ENCODE measurements at places on chromosomes 5 and 9. TPM values are rescaled to one million over a fixed set of nuclear protein-coding genes. Genes with fewer than 3 reads are reported as not detected.
A peak's percentile ranks its signal among the peaks of the same experiment; 100 is the strongest.

DNA sequence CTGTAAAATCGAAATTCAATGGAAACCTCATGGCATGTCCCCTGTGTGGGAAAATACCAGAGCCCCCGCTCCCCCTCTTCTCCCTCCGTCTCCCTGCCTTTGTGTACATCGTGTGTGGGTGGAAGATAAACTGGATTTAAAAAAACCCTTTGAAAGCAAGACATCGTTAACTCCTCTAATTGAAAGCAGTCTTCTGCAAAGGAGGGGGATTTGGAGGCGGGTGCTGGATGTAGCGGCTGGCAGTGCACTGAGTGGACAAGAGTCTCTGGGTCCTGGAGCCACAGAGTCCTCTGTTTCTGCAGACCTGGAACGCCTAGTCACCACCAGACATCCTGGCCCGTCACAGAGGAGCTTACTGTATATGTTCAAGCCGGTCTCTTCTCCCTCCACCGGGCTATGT is 169.4 kb downstream of the PAPPA start:
- no peaks in the 10 kb centered on the region for H3K36me3 ChIP-seq
- no peak overlapping the region for H3K4me3 ChIP-seq
- H3K4me1 ChIP-seq = no peaks in the 10 kb centered on the region
- no peak overlapping the region for H3K27ac ChIP-seq

- H3K27me3 ChIP-seq = no peaks in the 10 kb centered on the region
- H3K36me3 ChIP-seq = no peaks in the 10 kb centered on the region
- H3K4me3 ChIP-seq = no peak overlapping the region
- H3K27ac ChIP-seq = no peak overlapping the region
These were observed 67.0 kb downstream of the NIPBL start for GRCh38 chr5:36943584-36943983.

DNA sequence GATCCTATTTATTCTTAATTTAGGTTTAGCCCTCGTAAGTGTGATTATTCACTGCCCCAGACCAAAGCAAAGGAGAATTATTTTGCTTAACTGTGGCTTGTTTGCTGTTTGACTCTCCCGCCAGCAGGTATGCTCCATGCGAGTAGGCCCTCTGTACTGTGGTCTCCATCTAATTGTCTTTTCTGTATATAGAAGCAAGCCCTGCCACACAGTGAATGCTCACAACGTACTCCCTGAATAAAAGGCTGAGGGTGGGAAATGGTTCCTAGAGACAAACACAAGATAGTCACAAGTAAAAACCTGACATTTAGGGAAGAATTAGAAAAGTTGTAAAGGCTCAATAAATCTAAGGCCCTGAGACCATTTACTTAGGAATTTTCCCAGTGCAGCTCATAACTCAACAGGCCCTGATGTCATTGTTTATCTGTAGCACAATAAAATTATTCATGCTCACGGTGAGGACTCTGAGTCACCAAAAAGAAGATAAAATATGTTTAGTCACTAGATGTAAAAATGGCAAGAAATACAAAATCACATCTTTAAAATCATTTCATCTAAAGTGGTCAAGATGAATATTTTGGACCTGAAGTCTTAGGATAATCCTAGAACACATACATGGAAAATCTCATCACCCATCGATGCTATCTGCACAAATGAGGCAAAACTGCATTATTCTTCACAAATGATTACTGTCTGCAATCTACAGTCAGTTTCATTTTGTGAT is 473.2 kb downstream of the ENC1 start:
- H3K36me3 ChIP-seq = no peaks in the 10 kb centered on the region
- no peak overlapping the region for H3K4me3 ChIP-seq
- no peaks in the 10 kb centered on the region for H3K27me3 ChIP-seq
- no peak for DNase-seq
- no peak overlapping the region for H3K27ac ChIP-seq

Gene GABRA1
- total RNA-seq = not detected

- DNase-seq = no peak
- no peak overlapping the region for H3K4me3 ChIP-seq
- H3K27ac ChIP-seq = no peak overlapping the region
- no peaks in the 10 kb centered on the region for H3K36me3 ChIP-seq
- H3K27me3 ChIP-seq = no peaks in the 10 kb centered on the region
These were observed 41.3 kb downstream of the HABP4 start for GRCh38 chr9:96491079-96491879.

GRCh38 chr5:54517174-54517511 is 416 bp upstream of the SNX18 start:
- peaks cover 30% of the 10 kb centered on the region for H3K4me1 ChIP-seq
- no peak for DNase-seq
- no peaks in the 10 kb centered on the region for H3K27me3 ChIP-seq
- no peak overlapping the region for H3K27ac ChIP-seq
- no peaks in the 10 kb centered on the region for H3K36me3 ChIP-seq
- peak overlapping the region; percentile 95 for H3K4me3 ChIP-seq

- no peaks in the 10 kb centered on the region for H3K27me3 ChIP-seq
- no peak overlapping the region for H3K27ac ChIP-seq
- no peak for DNase-seq
These were observed 22.4 kb upstream of the SPINK14 start for GRCh38 chr5:148145916-148146315.

DNA sequence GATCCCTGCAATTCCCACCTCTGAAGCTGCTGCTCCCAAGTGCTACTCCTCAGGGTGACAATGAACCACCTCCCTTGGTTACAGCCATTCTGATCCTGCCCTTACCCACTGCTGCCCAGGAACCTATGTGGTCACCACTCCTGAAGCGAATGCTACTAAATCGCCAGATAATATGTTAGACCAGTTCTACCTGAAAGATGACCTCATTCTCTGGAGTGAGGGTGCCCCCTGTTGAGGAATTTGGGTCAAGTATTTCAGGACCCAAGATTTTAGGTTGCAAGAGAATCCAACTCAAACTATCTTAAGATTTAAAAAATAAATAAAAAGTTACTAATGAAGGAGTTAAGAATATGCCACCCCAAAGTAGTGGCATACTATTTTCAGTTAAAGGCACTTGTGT is 5.8 kb upstream of the SNAPC3 start:
- no peak for DNase-seq
- no peak overlapping the region for H3K27ac ChIP-seq
- no peaks in the 10 kb centered on the region for H3K4me1 ChIP-seq
- no peaks in the 10 kb centered on the region for H3K36me3 ChIP-seq

DNA sequence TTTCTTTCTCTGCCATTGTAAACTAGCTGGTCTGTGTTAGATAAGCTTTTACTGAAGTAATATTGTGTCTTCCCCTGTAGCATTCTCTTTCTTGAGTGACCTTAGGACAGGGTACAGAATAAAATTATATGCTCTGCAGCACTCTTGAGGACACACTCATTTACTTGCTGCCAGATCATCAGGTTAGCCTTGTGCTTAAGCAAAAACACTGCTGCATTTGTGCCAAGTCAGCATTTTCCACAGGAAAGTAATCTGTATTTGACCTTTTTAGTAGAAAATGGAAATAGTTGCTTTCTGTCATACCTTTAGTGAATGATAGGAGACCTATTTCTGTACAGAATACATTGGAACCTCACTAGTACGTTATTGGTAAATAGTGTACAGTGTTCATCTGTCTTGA is 54.2 kb downstream of the LMNB1 start:
- H3K4me1 ChIP-seq = no peaks in the 10 kb centered on the region
- H3K4me3 ChIP-seq = no peak overlapping the region
- DNase-seq = no peak
- no peak overlapping the region for H3K27ac ChIP-seq
- no peaks in the 10 kb centered on the region for H3K36me3 ChIP-seq

Gene ZNF608
- 32.6 TPM for total RNA-seq

Gene FAM151B
- 0.35 TPM for total RNA-seq

Gene SV2C
- total RNA-seq = 0.18 TPM

DNA sequence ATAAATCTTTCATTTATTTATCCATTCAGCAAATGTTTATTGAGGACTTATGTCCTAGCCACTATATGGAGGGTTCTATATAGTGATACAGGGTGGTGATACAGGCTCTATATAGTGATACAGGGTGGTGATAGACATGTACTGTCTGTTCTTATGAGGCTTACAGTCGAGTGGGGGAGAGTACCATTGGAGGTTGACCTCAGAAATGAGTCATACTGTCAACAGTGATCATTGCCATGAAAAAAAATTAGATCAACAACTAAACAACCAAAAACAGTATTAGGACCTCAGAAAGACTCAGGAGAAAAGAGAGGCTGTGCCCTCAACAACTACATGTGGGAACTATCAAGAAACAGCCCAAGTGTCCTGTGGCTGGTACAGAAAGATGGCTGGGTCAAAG is 22.0 kb downstream of the PAPPA start:
- H3K4me1 ChIP-seq = no peaks in the 10 kb centered on the region
- no peaks in the 10 kb centered on the region for H3K36me3 ChIP-seq
- no peak for DNase-seq
- H3K27ac ChIP-seq = no peak overlapping the region
- no peak overlapping the region for H3K4me3 ChIP-seq
- H3K27me3 ChIP-seq = no peaks in the 10 kb centered on the region

- no peaks in the 10 kb centered on the region for H3K4me1 ChIP-seq
- no peak overlapping the region for H3K4me3 ChIP-seq
- DNase-seq = no peak
- H3K27ac ChIP-seq = no peak overlapping the region
These were observed 63.3 kb upstream of the DAPK1 start for GRCh38 chr9:87434366-87434765.

Gene MARCOL
- not detected for total RNA-seq

Gene INVS
- total RNA-seq = 22.1 TPM

Gene ACTBL2
- total RNA-seq = not detected

Gene HAPLN1
- 0.70 TPM for total RNA-seq

DNA sequence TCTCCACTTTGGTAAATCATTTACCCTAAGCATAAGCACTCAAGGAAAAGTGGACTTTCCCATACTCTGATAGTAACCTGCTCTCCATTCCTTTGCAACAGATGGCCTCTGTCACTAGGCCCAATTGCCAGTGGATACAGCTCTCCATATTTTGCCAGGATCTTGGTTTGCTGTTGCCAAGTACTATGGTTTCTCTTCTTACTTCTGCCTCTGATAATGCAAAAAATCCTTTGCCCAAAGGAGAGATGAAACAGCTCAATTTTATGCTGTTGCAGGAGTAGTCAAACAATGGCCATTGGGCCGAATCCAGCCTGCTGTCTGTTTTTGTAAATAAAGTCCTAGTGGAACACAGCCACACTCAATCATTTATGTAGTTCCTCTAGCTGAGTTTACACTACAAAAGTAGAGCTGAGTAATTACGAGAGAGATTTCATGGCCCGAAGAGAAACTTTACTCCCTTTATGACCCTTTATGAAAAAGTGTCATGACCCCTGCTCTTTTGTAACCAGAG is 92.5 kb downstream of the HTR4 start:
- H3K4me1 ChIP-seq = no peaks in the 10 kb centered on the region
- DNase-seq = no peak
- no peak overlapping the region for H3K4me3 ChIP-seq
- no peak overlapping the region for H3K27ac ChIP-seq
- H3K36me3 ChIP-seq = no peaks in the 10 kb centered on the region

Gene SHISAL2B
- not detected for total RNA-seq

Gene RABEPK
- total RNA-seq = 6.3 TPM
